Stimulated activated CD8-positive, alpha-beta memory T cell treated with anti-CD3 and anti-CD28 coated beads, Interleukin-15, amount 100 ng/mL, for 48 hours (primary cell): ENCODE measurements at places on chromosomes 11 and 22.

GRCh38 chr11:119693253-119693815, 35.7 kb downstream of the NECTIN1 start:
- DNase-seq = no peak

DNA sequence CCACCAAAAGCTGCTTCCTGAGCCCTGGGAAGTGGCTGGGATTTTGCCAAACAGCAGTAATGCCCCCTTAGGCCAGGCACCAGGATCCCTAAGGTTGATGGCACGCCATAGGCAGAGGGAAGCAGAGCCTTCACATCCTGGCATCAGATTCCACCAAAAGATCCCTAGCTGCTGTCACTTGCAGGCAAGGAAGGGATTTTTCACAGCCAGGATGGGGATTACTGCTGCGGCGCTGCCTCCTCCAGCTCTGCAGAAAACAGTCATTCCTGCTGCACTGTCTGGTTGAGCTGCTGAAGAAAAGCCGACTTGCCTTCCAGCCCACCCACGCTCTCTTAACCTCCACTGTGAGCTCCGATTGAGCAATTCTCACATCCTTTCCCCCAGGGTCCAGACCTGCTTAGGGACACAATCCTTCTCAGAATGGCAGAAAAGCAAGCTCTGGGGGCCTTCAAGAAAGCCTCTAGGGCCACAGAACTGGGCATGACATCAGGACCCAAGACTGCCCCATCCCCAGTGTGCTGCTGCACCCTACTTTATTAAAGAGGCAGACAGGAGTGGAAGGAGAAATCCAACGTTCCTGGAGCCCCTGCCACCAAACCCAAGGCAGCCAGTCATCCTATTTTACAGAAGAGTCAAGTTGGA, 19.9 kb downstream of the SYN3 start:
- DNase-seq = no peak

GRCh38 chr11:88175569-88176075, 379 bp upstream of the RAB38 start:
- peak; percentile 2 for DNase-seq

DNA sequence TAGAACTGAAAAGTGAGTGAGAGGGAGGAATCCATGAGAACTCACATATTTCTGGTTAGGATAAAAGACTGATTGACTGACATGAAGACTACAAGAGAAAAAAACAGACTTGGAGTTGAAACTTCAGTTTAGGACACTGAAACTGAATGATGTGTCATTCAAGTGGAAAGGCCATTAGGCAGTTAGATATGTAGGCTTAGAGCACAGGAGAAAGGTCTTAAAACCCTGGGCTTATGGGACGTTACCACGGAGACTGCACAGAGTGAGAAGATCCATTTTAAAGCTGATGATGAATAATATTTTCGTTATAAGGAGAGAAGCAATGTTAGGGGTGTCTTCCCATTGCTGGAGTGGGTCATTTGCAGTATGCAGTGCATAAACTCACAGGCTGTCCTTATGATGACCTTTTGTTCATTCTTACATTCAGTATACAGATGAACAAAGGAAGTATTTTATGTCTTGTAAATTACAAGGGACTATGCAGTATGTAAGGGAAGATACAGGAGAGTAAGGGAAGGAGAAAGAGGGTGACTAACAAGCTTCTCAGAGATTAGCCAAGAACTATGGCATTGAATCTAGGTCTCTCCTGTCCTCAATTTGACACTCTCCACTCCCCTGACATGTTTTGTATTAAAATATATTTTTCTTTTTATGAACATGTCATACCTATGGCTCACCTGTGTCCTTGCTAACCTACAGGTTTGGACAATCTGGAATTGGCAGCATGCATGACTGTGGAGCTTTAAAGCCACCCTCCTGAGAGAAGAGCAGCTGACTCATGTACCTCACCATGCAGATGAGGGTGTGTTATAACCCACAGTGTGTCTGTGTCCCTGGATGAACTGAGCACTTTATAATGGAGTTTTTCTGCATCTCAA, 63.7 kb downstream of the MAML2 start:
- no peak for DNase-seq

DNA sequence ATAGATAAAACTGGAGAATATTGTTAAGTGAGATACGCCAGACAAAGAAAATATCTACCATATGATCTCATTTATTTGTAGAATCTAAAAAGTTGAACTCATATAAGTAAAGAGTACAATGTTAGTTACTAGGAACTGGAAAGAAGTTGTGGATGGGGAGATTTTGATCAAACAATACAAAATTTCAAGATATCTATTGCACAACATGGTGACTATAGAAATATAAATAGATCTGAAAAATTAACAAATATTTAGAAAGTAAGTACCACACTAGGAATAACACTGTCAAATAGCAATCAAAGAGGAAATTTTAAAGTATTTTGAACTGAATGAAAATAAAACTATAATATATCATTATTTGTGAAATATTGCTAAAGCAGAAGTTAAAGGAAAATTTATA, 437.2 kb downstream of the AASDHPPT start:
- no peak for DNase-seq

GRCh38 chr22:43337385-43337784, 5.8 kb downstream of the SCUBE1 start:
- no peak for DNase-seq

DNA sequence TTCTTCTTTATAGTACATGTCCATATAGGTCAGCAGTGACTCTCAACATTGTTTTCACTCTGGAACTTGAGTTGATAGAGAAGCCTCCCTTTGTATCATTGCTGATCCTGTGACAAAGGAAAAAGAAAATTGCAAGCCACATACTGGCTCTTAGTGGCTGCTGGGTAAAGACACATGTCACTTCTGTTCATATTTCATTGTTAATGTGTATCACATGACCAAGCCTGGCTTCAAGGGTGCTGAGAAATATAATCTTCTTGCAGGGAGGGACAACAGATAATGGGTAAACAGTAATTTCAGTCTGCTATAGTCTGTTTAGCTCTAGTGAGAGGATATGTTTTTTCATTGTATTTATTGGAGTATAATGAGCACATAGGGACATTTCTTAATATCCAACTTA, 173.3 kb downstream of the PGR start:
- DNase-seq = no peak

GRCh38 chr22:50360578-50360977, 17.5 kb downstream of the PPP6R2 start:
- DNase-seq = no peak

DNA sequence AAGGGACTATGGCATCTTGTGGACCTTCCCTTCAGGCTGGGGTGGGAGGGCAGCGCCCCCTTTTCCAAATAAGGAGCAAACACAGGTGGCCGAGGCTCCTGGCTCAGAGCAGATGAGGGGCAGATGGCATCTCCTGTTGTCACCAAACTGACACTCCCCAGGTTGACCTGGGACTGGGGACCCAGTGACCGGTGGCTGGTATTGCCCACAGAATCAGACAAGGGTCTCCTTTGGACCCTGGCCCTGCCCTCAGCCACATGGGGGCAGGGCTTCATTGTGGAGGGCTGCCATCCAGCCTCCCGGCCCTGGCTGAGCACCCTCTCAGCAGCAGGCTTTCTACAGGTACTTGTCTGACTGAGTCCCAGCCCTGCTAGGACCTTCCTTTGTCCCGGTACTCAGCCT, 842 bp upstream of the SIGIRR start:
- no peak for DNase-seq

DNA sequence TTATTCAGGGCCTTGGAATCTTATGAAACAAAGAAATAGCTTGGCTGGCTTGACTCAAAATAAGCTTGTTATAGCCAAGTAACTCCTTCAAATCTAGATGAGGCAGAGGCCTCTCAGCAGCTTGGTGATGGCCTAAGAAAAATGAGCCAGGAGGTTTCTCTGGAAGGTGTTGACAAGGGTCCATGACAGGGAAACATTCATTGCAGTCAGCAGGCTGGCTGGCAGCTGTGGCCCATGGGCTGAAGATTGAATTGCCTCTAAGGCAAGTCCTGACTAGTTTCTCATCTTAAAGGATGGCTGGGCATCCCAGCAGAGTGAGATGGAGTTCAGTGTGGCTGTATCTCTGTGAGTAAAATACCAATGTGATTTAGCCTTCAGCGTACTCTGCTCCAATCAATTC, 441.0 kb downstream of the NELL1 start:
- DNase-seq = no peak

GRCh38 chr11:104060820-104061219, 24.4 kb downstream of the DDI1 start:
- DNase-seq = no peak

DNA sequence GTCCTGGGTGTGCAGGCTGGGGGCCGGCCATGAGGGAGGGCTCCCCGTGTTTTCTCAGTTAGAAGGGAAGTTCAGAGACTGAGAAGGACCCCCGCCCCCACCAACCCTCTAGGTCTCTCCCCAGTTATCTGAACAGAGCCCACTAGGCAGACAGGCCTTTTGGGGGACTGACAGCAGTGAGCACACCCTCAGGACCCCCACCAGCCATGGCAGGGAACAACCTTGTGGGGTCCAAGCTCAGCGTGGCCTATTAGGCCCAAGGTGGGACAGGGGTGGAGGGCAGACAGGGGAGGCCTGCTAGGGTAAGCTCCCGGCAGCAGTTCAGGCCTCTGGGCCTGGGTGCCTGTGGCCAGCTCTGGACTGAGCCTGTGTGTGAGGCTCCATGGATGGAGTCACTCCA, 5.6 kb downstream of the LRRC75B start:
- DNase-seq = no peak

GRCh38 chr11:39432929-39433328, 2026.5 kb downstream of the LRRC4C start:
- DNase-seq = no peak

DNA sequence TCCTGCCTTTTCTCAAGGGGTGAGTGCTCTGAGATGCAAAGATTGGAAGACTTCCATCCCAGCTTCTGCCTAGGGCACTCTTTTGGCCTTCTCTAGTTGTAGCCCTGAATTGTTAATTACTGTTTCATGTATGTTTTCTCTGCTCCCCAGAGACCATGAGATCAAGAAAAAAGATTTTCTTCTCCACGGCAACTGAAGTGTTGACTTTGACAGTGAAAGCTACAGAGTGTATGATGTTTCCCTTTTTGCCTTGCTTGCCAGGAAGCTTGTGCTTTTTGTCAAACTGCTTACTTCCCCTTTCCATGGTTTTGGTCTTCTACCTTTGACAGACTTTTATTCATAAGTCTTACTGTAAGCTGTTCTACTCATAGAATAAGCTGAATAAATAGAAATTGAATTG, 23.3 kb upstream of the EIF3D start:
- DNase-seq = no peak

DNA sequence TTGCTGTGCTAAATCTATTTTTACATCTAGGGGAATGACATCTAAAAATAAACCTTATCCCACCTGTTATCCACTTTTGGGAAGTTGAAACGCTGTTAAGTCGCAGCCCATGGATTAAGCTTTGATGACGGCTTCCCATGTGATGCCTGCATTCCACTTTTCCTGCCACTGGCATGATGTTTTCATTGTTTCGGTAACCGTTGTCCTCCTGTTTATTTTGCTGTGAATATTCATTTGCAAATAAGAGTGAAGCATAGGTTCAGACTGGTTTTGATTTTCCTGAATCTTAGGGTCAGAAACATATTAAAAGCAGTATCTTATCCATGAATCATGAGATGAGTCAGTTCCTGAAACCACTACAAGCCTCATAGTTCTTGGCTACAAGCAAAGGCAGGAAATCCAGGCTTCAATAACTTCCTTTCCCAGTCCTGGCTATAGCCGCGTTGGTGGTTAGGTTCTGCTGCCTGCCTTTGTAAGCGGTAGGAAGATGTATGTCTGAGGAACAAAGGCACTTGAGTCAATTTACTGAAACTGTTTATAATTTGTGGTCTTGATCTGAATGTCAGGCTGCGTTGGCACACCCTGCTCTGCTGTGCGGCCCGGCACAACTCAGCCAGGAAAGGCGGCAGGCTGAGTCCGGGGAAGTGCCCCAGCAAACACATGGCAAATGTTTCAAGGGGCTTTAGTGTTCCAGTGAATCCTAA, 19.4 kb downstream of the TEAD1 start:
- DNase-seq = no peak

DNA sequence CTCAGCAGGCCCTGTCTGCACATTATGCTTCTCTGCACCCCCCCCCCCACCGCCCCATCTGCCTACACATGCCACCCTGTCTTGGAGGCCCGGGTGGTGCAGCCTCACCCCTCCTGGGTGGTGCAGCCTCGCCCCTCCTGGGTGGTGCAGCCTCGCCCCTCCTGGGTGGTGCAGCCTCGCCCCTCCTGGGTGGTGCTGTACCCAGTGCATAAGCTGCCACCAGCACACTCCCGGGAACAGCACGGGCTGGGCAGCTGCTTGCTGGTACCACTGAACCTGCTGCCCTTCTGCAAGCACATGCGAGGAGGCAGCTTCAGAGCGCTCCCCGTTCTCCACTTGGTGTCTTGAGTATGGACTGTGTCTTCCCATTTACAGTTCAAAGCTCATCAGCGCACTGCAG, 69.3 kb downstream of the NCAPD3 start:
- DNase-seq = no peak

- no peak for DNase-seq
These were observed 10.2 kb downstream of the GRAP2 start for GRCh38 chr22:39910876-39911613.

DNA sequence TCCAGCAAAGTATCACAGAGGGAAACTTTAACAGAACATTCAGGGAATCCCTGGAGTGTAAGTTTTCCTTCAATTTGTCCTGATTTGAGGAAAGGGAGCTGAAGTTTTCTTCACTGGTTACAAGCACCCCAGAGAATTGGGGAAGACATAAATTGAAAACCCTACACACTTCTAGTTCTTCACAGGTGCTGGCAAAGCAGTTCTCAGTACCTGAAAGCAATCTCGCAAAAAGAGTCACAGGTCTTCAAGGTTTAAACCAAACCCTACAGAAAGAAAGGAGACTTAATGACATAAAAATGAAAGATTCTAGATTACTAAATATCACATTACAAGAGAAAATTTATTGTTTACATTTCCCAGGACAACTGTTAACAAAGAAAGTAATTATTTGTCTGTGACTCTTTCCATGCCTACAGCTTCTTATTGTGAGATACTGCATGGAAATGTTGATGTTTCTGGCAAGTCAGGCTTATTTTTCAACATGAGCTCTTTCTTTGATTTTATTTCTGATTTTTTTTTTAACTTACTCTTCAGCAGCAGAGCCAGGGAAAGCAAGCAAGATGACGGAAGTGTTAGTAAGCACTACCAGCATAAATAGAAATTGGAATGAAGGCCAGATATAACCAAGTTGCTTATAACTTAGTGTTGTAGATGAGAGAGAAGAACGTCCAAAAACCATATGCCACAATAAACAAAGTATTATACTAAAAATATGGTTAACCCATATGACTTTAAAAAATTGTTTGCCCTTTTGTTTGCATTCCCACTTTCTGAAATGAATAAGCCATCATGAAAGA, 44.1 kb downstream of the FANCF start:
- no peak for DNase-seq

- DNase-seq = no peak
These were observed 2.2 kb downstream of the SUSD2 start for GRCh38 chr22:24183321-24184031.

DNA sequence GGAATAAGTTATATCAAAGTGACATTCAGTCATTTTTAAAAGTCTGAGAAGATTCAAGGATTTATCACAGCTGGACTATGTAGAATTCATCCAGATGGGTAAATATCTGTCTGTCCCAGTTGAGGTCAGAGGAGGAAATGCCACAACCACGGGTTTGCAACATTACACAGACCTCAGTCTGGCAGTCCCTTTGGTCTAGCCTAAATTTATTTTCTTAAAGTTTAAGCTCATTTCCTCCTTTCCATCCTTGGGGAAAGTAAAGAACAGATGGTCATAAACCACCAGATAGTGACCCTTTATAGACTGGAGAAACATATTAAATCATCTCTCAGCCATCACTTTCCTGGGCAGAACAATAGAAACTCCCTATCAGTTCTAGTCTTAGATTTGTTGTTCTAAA, 238.4 kb upstream of the DDI1 start:
- DNase-seq = no peak

- DNase-seq = no peak
These were observed 19.8 kb upstream of the PPP2R1B start for GRCh38 chr11:111785886-111786412.
